Stimulated activated CD4-positive, alpha-beta T cell treated with anti-CD3 and anti-CD28 coated beads, Interleukin-1b, Interleukin-23, amount 100 ng/mL, for 4 hours (primary cell): ENCODE measurements at places on chromosomes 13 and 19.

DNA sequence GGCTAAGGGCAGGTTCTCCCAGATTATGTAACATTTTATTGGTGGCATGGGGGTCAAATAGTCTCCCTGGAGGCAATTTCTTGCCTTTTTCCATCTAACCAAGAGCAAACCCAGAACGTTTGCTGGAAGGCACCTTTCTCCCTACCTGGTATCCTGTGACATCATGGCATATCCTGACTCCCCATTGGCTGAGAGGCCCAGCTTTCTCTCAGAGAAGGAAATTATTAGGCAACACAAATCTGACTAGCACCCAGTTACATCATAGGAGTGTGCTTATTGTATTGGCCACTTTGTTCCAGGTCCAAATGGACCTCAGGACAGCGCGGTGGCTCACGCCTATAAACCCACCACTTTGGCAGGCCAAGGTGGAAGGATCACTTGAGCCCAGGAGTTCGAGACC is 13.0 kb downstream of the NTN5 start:
- no peak for DNase-seq

GRCh38 chr13:98523455-98524102 is 53.3 kb downstream of the STK24 start:
- DNase-seq: no peak

DNA sequence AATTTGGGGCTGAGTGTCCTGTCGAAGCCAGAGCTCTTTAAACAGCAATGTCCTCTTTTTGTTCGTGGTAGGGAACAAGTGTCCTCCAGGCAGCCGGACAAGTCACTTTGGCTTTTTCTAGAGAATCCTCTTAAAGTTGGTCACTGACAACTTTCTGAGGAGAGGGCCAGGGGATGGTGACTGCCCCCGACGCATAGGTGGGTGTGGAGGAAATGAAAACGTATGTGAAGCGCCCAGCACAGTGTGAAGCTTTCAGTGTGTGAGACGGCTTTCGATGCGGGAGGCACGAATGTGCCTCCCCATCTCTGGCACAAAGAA is 45.8 kb upstream of the ZNF536 start:
- no peak for DNase-seq

DNA sequence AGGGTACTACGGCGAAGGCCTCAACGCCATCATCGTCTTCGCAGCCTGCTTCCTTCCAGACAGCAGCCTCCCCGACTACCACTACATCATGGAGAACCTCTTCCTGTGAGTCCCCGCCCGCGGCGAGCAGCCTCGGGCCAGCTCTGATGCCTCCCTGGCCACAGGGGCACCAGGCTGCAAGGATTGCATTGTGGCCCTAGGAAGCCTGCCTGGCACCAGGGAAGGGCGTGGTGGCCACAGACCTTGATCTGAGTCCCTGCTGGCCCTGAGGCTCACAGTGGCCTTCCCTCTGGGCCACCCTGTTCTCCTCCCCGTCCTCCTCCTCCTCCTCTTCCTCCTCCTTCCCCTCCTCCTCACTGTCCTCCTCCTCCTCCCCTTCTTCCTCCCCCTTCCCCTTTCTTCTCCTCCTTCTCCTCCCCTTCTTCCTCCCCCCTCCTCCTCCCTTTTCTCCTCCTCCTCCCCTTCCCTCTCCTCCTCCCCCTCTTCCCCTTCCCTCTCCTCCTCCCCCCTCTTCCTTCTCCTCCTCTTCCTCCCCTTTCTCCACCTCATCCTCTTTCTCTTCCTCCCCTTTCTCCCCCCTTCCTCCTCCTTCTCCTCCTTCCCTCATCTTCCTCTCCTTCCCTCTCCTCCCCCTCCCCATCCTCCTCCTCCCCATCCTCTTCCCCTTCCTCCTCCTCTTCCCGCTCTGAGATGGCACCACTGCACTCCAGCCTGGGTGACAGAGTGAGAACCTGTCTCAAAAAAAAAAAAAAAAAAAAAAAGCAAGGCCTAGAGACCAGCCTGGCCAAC is 24.4 kb upstream of the NMRK2 start:
- DNase-seq: no peak

GRCh38 chr19:411723-412355 is 2.9 kb upstream of the C2CD4C start:
- DNase-seq: no peak

DNA sequence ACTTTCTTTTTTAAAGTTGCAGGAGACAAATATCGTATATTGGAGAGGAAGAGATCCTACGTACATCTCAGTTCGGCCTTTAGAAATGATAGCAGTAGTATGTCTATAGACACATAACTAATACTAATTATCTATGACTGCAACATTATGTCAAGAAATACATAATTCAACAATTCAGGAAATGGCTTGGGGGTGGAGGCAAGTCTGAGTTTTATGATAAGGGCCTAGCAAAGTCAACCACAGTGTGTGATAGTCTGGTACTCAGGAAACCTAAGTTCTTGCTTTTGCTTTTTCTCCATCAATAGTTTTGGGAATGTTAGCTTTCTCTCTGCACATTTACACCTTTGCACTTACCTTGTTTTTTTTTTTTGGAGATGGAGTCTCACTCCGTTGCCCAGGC is 27.5 kb upstream of the OBI1 start:
- DNase-seq: no peak

DNA sequence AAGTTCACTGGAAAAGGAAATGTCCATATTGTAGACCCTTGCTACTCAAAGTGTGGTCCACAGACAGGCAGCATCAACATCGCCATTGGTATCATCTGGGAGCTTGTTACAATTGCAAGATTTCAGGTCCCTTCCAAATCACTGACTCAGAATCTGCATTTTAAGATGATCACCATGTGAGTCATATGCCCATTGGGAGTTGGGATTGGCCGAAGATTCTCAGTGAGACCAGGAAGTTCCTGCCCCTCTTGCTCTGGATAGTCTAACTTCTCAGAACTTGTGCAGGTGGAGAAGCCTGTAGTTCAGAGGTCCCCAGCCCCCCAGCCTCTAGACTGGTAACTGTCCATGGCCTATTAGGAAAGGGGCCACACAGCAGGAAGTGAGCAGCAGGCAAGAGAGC is 48.9 kb upstream of the URAD start:
- DNase-seq: no peak
